ENCODE measurements at places on chromosomes 11 and 22.
A peak's percentile ranks its signal among the peaks of the same experiment; 100 is the strongest.

DNA sequence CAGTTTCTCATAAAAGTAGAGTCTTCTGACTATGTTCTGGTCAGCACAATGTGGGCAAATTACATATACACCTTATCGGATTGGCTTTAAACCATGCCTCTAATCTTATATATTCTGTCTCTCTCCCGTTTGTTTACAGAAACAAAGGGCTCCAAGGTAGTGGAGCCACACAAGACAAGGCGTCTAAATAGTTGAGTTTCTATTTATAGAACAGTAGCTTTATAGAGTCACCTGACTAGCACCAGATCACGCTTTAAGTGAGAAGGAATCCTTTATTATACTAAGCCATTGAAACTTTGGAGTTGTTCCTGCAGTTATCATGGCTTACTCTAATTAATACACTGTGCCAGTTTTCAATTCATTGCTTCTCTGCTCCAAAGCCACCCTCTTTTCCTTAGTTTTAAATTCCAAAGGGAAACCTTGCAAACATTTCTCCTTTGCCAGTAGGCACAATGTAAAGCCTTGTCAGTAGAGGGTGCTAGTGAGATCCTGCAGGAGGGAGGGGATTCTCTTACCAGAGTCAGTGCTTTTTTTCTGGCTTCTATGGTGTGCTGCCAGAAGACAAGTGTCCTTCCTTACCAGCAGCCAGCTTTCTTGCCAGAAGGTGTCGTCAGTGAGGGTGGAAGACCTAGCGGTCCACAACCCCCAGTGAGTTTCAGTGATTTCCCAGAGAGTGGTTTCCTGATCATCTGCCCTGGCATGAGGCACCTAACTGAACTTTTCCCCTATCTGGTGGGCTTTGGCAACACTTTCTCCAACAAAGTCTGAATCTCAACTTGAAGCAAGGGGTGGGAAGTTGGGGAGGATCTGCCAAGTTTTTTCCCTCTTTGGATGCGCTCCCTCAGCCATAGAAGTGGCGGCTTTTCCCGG is 71.7 kb downstream of the RAB38 start:
- DNase-seq, result no peak

DNA sequence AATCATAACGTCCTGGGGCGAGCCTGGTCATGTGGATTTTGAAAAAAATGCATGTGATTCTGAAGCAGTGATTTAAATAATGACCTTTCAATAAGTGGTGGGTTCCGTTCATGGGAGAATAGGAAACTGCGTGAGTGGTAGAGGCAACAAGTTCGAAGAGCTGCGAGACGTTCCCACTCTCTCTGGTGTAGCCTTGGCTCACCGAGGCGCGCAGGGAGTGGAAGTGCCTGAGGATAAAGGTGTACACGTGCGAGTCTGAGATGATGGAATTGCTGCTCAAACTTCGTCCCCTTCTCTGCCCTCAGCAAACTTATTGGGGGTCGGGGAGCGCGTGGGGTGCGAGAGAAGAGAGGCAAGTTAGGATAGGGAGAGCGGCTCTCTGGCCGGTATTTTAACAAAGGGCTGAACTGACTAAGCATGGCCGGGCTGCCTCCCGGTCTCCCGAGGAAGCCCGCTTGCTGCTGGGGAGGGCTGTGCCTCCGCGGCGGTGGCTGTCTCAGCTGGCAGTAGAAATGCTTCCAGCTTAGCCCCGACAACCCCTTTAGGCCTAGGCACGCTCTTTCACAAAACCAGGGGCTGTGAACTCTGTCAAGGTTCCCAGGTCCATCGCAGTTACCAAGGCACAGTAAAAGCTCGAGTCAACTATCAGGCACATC is 875 bp upstream of the STT3A start:
- DNase-seq, result peak; percentile 23

DNA sequence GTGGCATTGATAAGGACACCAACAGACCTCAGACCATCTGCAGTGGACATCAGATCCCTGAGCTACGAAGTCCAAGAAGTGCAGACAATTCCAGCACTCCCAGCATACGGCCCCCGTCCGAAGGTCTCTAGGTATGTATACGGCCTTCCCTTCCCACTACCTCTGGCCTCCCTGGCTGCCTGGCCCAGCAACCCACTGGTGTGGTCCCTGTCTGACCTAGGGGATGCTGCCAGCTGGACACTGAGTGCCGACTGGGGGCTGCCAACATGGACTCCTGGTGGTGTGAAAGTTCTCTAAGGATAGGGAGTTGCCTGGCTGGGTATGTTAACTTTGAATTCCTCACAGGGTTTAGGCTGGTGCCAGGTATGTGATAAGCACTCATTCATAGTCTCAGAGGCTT is 17.5 kb upstream of the TEF start:
- DNase-seq, result no peak

DNA sequence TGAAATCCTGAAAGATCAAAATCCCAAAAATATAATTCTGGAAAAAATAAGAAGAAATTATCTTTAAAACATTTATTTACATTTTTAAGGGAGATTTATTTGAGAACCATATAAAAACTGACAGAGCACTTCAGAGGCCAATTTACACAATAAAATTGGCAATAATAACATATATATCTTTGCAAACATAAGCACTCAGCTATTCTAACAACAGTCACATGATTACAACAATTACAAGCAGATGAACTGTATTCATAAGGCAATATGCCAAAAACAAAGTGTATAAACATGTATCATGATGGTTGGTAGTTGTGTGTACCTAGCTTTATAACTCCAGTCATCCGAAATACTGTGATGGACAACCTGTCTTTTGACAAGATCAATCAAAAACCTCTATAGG is 17.7 kb upstream of the RASSF10 start:
- DNase-seq, result no peak

DNA sequence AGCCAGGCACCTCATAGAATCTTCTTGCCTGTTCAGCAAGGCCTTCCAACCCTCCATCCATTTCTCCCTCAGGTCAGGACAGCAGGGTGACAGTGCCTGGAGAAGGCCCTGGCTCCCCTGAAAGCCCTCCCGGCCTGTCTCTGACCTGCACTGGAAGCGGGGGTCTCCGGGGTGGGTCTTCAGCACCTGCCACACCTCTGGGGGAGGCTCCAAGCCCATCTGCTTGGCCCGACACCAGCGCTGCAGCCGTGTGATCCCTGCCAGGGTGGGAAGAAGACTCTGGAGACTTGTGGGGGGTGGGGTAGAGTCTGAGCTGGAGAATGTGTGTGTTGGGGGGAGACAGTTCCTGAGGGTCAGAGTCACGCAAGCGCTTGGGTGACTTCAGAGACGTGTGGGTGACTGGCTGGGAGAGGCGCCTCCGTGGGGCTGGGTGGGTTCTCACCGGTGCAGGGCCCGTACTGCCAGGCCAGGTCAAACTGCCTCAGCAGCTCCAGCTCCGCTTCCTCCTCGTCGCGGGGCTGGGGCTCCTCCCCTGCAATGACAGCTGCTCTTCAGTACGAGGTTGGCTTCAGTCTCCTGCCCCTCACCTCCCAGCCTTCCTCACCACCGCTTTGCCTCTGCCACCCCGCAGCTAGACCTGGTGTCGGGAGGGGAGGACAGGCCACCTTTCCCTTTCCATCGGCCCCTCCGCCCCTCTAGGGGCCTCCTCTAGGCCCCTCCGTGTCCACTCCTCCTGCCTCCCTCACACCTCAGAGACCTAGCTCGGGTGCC is 615 bp downstream of the POLD4 start:
- peak; percentile 47 for DNase-seq

GRCh38 chr11:72239849-72240460 is 4.0 kb downstream of the PHOX2A start:
- no peak for DNase-seq

DNA sequence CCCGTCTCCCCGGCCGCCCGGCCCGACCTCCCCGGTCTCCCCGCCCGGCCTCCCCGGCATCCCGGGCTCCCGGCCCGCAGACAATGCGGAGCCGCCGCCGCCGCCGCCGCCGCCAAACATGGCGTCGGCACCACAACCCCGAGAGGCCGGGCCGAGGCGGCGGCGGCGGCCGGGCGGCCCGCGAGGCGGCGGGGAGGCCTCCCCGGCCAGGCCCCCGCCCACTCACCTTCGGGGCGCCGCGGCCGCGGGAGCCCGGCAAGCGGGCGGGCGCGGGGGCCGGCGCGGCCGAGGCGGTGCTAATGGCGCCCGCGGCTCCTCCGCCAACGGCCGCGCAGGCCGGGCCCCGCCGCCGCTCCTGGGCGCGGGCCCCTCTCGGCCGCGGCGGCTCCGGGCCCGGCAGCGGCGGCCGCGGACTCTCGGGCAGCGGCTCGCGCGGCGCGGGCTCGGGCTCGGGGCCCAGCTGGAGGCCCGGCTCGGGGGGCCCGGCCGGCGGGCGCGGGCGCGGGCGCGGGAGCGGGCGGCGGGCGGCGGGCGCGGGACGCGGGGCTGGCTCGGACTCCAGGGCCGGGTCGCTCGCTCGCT is 311 bp downstream of the BRD1 start:
- no peak for DNase-seq

DNA sequence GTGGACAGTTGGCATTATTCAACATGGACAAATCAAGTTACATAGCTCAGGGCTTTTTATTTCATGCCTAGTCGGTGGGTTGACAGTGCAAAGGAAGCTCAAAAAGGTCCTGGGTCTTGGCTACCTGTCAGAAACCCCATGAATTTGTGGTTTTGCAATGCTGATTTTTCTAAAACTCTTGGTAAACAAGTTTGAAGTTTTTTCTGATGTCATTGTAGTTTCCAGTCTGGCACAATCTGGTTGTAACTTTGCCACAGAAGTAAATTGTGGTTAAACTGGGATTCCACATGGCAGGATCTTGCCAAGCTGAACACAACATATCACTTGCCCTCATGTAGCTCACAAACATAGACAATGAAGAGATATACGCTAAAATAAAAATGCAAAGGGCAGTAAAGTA is 100.8 kb downstream of the EHF start:
- DNase-seq, result no peak

- DNase-seq, result no peak
Observed at GRCh38 chr22:20015971-20016733, 471 bp downstream of the ARVCF start.

- DNase-seq, result no peak
Observed at GRCh38 chr11:73761403-73761945, 600 bp upstream of the RAB6A start.

DNA sequence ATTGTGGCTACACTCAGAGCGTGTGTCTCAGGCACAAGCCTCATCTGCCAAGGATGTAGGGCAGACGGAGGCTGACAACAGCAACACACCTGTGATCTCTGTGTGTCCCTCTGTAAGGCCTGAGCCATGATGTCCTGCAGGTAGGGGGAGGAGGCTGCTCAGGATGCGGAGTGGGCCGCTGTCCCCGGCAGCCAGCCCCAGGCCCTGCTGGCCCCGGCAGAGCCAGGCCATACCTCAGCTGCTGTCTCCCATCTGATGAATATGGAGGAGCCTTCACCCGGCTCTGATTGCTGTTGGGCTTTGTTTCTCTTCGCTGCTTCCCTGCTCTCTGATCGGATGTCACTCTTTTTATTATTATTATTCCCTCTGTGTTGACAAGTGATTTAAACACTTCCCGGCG is 83.6 kb upstream of the NCAM1 start:
- DNase-seq, result no peak

- DNase-seq, result no peak
Observed at GRCh38 chr11:30477061-30477460, 109.1 kb downstream of the MPPED2 start.

DNA sequence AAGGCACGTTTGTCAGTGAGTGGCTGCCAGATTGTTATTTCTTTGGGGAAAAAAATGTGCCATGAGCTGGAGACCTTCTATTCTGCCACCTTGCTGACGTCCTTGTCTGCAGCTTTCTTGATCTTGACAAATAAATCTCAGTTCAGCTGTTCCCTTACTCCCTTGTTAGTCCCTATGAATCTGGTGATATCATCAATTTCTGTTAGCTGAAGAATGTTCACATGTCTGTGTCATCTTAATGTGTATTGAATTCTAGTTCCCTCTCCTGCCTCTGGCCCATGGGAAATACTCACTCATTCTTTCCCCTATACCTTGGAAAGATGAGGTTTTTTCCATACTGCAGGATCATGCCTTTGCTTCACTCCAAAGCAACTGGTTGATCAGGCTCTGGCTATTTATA is 649.9 kb upstream of the API5 start:
- no peak for DNase-seq

DNA sequence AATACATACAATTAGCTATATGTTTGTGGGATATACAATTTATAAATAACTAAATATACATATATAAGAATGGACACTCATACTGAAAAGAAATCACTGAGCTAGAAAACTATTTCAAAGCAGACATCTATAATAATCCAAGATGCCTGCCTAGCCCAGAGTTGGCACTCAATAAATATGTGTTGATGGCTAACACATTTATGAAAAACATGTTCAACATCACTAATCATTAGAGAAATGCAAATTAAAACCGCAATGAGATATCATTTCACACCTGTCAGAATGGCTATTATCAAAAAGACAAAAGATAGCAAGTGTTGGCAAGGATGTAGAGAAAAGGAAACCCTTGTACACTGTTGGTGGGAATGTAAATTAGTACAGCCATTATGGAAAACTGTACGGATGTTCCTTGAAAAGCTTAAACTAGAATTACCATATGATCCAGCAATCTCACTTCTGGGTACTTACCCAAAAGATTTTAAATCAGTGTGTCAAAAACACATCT is 29.8 kb downstream of the POU2AF1 start:
- DNase-seq, result no peak

- DNase-seq, result no peak
Observed at GRCh38 chr11:799641-800316, 1.7 kb upstream of the SLC25A22 start.

DNA sequence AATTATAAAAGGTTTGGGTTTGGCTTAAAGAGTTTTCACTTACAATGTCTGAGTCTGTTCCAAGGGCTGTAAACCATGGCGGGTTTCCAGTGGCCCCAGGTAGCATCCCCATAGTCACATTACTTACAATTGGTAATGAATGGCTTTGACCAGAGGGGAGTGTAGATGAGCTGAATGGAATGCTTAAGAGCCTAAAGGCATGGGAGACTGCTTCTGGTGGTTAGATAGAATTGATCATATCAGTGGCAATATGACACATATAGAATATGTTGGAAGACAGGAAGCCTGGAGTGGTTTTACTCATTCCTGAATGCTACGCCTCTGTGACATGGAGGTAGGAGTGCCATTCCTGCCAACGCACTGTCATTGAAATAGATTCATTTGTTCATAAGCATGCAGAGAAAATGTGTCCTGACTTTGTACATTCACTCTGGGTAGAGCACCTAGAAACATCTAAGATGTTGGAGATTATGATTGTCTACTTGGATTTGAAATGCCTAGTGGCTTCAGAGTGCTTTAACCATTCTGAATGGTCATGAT is 183.3 kb downstream of the BLID start:
- no peak for DNase-seq

DNA sequence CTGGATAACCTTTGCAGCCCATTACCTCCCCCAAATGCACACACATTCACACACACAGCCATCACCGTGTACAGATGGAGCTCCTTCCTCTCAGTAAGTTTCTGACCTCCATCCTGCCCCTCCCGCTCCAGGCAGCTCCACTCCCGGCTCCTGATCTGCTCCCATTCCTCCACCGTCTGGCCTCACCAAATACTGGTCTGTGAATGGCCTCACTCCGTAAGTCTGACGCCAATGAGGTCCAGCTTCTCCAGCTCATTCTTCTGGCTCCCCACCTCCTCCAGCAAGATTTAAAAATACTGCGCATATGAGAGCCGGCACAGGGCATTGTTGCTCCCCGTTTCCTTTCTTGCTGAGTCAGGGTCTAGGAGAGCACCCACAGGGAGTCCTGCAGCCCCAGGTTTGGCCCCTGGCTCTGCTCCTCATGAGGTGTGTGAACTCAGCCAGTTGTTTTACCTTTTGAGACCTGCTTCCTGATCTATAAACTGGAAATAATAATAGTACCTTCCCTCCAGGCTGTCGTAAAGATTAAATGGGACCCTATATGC is 14.0 kb upstream of the TUB start:
- DNase-seq, result peak; percentile 53

- DNase-seq, result peak; percentile 86
Observed at GRCh38 chr11:126163074-126163700, 48.3 kb downstream of the RPUSD4 start.
